Stimulated activated CD4-positive, alpha-beta T cell treated with anti-CD3 and anti-CD28 coated beads, Interleukin-1b, Interleukin-23, amount 100 ng/mL, for 1 hour (primary cell): ENCODE measurements at places on chromosomes 5 and 9.

GRCh38 chr5:113379936-113380806 lies 54.6 kb downstream of the TSSK1B start:
- no peak for DNase-seq

GRCh38 chr5:146726020-146726419 lies 152.5 kb downstream of the PPP2R2B start:
- no peak for DNase-seq

- no peak for DNase-seq
These were observed 116.1 kb downstream of the LPAR1 start for GRCh38 chr9:110922145-110922544.

DNA sequence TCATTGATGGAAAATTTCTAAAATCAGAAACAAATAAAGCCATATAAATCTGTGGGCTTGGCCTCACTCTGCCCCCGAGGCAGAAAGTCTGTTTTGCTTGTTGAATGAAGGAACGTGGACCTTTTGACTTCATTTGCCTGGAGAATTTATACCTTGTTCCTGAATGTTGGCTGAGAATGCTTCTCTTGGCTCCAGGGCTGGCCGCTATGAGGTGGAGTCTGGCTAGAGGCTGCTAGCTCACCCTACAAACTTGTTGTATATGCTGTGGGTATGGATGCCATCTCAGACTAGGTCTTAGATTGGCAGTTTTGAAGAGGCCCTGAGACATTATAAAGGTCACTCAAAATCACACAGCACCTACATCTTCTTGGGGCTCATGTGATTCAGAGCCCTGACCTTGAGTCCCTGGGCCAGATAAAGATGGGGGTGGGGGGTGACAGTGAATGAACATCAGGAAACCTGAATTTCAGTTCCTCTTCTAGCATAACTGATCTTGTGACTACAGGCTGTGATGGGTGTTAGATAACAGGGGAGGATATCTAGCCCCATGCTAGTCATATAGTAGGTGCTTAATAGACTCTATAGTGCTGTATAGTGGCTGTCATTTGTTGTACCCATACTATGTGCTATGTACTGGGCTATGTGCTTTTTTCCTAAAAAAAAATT lies 2.8 kb downstream of the GM2A start:
- no peak for DNase-seq

- no peak for DNase-seq
These were observed 30.3 kb downstream of the CAST start for GRCh38 chr5:96692441-96692840.

DNA sequence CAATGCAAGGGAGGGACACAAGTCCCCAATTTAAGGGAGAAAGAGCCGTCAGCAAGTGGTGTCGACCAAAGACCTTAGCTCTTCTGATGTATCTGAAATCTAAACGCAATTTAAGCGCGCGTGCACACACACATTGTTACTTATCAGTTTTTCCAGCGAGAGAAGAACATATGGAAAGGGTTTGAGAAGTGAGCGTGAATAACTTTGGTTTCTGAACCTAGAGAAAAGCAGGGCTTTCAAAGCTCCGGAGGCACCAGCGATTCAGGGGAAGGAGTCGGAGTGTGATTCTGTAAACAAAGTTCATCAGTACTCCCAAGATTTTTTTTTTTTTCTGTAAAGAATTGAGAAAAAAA lies 191.8 kb downstream of the MEF2C start:
- DNase-seq = no peak

DNA sequence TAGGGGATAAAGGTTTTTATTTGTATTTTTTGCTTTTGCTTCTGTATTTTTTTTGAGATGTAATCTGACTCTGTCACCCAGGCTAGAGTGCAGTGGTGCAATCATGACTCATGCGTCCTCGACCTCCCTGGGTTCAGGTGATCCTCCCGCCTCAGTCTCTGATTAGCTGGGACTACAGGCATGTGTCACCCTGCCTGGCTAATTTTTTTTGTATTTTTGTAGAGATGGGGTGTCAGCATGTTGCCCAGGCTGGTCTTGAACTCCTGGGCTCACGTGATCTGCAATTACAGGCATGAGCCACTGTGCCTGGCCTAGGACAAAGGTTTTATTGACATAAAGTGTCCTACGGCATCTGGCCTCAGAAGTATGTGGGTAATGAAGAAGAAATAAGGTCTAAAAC lies 297.1 kb upstream of the C9orf72 start:
- DNase-seq = no peak

GRCh38 chr9:107405511-107405910 lies 84.1 kb downstream of the KLF4 start:
- DNase-seq = no peak

GRCh38 chr5:134634227-134634626 lies 1.6 kb upstream of the SAR1B start:
- no peak for DNase-seq

DNA sequence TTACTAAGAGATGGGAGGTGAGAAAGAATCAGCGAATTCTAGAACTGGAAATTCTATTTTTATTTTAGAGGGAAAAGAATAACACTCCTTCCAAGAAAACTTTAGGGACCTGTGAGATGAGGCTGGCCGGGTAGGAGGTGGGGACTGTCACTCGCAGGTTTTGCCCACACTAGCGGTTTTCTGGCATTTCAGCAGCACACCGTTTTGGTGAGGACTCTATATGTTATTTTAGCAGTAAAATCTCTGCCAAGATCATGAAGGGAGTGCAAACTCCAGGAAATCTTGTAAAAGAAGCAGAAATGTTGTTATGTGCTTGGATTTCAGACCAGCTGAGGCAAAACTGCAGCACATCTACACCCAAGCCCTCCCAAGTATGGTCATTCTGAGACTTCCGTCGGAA lies 470.6 kb downstream of the PSAT1 start:
- DNase-seq = no peak

GRCh38 chr9:133113163-133113948 lies 7.7 kb downstream of the RALGDS start:
- no peak for DNase-seq
